ENCODE measurements at places on chromosomes 6 and 20. TPM values are rescaled to one million over a fixed set of nuclear protein-coding genes. Genes with fewer than 3 reads are reported as not detected.
A peak's percentile ranks its signal among the peaks of the same experiment; 100 is the strongest.

GRCh38 chr6:52360601-52361413 is 1.1 kb upstream of the PAQR8 start:
- DNase-seq = no peak

DNA sequence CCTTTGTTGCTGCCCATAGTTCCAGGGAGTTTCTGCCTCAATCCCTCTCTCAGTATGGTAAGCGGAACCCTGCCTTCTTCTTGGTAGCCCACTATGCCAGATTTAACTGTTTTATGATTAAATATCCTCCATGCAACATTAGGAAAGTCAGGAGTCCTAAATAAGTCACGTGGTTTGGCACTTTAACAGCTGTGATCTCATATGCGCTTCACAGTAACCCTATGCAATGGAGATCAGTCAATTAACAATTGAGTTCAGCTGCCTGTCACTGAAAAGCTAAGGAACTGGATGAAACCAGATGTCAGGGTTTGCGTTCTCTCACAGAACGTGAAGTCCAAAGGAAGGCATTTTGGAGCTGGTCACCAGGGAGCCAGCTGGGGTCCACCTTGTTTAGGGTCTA is 81.6 kb downstream of the PSMB1 start:
- DNase-seq = no peak

DNA sequence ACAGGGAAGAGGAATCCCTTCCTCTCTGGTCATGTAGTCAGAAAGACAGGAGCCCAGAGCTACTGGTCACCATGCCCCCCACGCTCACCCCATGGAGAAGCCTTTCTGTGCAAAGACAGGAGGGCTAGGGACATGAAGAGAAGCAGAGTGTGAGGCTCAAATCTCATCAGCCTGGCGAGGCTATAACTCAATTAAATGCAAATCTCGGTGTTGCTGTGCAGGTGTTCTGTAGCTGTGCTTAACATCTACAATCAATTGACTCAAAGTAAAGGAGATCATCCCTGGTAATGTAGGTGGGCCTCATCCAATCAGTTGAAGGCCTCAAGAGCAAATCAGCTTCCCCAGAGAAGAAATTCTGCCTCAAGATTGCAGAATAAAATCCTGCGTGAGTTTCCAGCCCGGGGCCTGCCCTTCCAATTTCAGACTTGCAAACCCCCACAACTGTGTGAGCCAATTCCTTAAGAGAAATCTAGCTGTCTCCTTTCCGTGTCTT is 64.4 kb downstream of the CHMP4B start:
- DNase-seq = no peak

GRCh38 chr20:64113796-64114355 is 6.5 kb upstream of the NPBWR2 start:
- DNase-seq = no peak

GRCh38 chr20:39800548-39800947 is 838.4 kb downstream of the DHX35 start:
- peak; percentile 31 for DNase-seq

GRCh38 chr6:11921017-11921438 is 91.1 kb upstream of the HIVEP1 start:
- DNase-seq = peak; percentile 86

DNA sequence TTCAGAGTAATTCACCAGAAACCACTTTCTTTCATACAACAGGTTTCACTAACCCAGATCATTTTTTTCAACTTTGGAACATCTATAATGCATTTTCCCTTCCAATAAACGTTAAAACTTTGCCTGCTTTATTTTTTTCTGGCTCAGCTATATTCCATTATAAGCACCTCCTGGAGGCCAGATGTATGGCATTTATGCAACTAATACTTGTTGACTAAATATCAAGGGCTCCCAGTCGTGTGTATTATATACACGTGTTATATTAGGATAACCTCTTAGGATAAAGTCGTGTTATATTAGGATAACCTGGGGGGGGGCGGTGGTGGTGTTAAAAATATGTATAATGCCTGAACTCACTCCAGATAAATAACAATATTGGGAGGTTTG is 6.7 kb downstream of the OPN5 start:
- no peak for DNase-seq

DNA sequence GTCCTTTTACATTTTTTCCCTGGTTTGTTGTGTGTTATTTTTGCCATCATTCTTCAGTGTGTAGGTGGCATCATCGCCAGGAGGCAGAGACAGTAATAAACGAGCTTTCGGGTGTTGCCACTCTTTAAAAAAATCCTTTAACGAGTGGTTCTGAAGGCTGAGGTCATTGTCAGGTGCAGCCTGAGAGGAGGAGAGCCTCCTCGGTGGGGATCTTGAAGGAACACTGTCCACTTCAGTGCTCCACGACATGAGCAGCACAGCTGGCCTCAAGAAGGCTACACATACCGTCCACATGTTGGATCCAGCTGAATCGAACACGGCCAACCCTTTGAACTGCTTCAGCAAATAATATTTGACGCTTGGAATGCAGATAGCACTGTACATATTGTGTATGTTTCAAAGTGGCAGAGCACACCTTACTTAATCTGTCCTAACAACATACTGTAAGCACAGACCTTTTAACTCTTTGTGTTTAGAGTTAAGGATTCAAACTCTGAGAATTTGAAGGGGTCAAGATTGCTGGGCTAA is 48.0 kb upstream of the FOXQ1 start:
- no peak for DNase-seq

- DNase-seq = no peak
Observed at GRCh38 chr6:149264629-149265028, 52.9 kb upstream of the TAB2 start.

DNA sequence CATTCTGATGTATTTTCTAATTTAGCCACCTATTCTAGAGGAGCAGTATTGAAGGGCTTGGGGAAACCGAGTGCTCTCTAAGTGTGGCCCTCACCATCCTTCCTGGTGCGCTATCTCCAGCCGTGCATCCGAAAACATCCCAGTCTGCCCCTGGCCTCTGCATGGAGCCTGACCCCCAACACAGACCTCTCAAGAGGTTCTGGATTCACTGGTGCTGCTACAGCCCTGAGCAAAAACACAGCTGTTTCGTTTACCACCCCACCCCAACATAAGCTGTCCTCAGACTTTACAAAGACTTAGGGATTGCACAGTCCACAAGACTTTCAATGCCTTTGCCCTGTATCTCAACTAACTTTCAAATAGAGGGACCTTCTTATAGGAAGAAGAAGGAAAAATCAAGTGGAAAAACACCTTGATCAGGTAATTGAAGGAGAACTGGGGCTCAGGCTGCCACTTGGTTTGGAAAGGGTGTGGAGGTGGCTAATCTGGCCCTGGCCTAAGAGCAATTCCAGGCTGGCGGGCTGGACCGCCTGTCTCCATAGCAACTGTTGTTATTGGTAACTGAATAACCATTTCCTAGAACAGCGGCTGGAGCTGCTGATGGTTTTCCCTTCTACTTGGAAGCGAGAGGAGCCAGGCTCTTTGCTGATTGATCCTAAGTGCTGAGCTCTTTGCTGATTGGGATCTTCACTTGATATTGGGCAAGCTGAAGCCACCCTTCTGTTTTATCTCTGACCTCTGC is 90.2 kb upstream of the TOX2 start:
- peak; percentile 57 for DNase-seq

DNA sequence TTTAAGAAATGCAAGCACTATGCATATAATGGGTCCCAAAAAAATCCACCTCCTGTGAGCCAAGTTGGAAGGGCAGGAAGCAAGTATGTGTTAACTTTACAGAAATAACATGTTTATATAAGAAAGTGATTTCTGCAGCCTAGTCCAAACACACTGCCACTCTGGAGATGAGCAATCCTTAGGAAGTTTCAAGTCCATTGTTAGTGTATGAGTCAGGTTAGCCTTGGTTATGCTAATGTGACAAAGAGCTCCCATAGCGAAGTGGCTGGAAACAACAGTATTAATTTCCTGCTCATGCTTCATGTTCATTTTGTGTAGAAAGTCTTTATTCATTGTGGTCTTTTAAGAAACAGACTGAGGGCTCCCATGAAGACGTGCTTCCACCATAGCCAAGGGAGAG is 121.4 kb downstream of the TBXT start:
- peak; percentile 95 for DNase-seq

DNA sequence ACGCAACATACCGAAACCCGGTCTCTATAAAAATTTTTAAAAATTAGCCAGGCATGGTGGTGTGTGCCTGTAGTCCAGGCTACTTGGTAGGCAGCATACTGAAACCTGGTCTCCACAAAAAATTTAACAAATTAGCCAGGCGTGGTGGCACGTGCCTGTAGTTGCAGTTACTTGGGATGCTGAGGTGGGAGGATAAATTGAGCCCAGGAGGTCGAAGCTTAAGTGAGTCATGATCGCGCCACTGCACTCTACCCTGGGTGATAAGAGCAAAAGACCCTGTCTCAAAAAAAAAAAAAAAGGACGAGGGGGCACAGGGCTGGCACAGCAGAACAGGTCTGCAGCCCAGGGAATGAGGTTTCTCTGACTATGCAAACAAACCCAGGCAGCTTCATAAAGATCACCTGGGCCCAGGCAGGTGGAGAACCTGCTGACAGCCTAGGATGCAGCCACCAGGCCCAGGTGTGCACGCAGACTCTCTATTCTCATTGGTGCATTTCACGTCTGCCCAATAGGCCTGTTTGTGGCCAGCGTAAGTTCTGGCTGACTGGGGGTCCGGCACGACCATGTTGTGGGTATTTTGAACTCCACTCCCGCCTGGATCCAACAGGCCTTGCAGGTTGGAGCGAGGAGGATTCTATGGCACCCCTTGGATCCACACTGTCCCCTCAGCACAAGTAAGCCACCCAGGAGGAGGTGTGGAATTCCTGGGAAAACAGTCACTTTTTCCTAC is 204.5 kb downstream of the PREX1 start:
- DNase-seq = no peak

The GINS1 gene
- total RNA-seq = 25.4 TPM

The NECAB3 gene
- total RNA-seq = 29.8 TPM

The HLA-DQB1 gene
- 1.8 TPM for total RNA-seq

The LRP11 gene
- total RNA-seq = 21.5 TPM

The GRM4 gene
- total RNA-seq = 0.05 TPM

The HLA-DRB1 gene
- 0.99 TPM for total RNA-seq

The RPN2 gene
- 272 TPM for total RNA-seq

The PRDM1 gene
- total RNA-seq = 0.87 TPM

The MAS1L gene
- not detected for total RNA-seq

The NNAT gene
- 1.4 TPM for total RNA-seq

The HMGCLL1 gene
- 0.69 TPM for total RNA-seq

The GPLD1 gene
- total RNA-seq = 0.45 TPM

The JPH2 gene
- 8.5 TPM for total RNA-seq

The PBX2 gene
- 55.9 TPM for total RNA-seq

The PRPH2 gene
- 0.17 TPM for total RNA-seq
